D721Med (cell line): ENCODE measurements at places on chromosomes 6 and 20.

DNA sequence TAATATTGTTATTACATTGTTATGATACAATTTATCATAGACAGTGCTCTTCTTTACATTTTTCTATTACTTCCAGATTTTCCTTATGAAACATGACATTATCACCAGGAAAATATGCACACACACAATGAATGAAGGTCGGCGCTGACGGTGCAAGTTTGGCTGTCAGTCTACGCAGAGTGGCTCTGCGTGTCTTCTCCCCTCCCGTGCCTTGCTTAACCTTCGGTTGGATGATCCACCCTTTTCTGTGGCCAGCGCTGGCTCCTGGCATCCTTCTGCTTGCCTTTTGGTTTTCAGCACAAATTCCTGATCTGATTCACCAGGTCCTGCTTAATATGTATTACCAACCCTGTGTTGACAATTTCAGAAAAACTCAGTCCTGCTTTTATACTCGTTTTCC is 157.4 kb downstream of the TSHZ2 start:
- DNase-seq: no peak

DNA sequence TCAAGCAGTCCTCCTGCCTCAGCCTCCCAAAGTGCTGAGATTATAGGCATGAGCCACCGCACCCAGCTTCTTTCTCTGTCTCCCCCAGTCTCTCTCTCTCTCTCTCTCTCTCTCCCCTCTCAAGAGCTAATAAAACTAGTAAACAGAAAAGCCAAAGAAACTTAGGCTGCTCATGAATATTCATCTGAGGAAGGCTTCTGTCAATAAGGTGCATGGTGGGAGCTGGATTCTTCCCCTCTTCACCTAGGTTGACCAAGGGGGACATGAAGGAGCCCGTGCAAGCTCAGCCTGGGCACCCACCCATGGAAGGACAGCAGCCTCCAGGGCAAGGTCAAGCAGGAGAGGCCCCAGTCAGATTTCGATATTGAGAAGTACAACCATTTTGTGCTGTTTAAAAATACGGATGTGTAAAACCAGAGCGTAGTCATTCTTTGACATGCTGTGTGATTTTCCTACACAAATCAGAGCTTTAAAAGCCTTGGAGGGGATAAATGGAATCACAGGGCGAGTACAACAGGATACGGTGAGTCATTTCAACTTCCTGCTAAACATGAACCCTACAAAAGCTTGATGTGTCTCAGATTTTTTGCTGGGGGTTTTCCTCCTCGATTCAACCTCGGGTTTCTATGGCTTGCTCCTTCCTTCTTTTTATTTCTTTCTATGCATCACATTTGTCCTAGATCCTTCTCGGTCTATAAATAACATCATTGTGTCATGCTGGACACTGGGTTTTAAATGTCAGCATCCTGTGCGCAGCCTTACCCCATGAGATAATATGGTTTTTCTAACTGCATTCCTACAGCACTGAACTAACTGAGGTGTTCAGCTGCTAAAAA is 368.9 kb upstream of the JARID2 start:
- DNase-seq: no peak

DNA sequence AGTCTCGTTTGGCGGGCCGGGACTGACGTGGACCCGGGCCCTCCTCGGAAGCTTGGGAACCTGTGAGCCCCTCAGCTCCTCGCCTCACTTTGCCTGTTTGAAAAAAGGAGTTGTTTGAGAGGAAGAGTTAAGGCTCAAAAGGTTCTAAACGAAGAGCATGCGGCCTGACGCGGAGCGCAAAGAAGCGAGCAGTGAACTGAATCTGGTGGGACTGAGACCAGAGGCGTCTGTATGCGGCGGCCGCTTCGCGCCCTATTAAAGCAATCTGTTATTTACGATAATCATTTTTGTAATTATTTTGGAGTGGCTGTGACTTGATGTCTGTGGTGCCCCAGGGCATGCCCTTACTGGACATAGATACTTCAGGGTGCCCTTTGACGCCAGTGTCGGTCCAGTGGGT is 3.3 kb upstream of the TFAP2C start:
- DNase-seq: no peak

- DNase-seq: peak; percentile 50
Measured at GRCh38 chr20:3218307-3218988, 9.2 kb downstream of the ITPA start.

- no peak for DNase-seq
Measured at GRCh38 chr6:150547502-150548222, 52.0 kb upstream of the PLEKHG1 start.

DNA sequence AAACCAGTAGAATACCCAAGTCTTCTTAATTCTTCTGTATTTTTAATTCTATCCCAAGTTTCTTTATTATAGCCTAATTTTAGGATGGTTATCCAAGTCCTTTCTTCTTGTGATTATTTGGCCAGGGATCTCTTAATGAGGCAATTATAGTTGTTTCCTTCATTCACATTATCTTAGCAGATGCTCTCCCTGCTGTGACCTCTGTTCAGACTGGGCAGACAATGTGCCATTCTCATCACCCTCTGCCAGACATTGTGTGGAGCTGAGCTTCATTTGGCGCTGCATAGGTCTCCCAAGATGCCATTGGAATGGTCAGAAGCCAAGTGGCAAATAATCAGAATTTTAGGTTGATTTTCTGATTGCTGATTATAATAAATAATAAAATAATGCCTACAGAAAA is 79.4 kb downstream of the LIN28B start:
- DNase-seq: no peak

DNA sequence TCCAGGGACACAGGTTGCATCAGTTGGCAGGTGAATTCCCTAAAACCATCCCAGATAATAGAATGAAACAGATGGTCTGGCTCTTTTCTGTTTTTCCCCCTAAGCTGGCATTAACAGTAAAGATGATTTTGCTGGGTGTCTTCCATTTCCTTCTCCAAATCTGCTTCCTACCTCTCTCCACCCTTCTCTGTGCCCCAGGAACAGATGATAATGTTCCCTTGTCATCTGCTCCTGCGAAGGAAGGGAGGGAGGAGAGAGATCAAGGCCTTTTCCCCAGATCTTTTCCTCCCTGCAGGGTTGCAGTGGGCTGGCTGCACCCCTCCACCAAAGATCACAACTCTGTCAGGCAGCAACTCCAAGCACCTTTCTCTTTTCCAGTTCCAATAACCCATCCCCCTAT is 156.5 kb upstream of the PRDM1 start:
- DNase-seq: no peak

GRCh38 chr6:54535568-54535967 is 227.3 kb downstream of the TINAG start:
- no peak for DNase-seq

DNA sequence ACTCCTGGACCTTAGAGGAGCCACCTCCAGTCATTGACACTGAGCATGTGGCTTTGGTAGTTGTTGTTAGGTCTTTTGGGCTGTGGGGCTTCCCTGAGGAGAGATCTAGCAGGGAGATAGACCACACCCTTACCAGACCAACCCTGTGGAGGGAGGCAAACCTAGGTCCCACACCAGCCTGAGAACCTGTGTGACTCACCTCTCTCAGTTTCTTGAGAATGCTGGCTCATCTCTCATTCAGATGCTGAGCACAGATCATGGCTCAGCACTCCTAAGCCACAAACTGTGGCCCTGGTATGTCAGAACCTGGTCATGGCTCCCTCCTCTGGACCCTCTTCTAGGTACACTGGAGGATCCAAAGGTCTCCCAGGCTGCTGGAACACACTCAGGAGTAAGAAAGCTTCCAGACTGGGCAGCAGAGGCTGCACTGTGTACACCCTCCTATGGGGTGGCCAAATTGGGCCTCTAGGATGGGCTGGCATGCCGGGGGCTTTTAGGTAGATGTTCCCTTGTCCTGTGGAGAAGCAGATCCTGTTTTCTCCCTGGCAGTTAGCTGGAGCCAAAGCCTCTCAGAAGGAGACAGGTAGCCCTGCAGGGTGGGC is 1294.5 kb downstream of the KHDRBS2 start:
- DNase-seq: no peak

DNA sequence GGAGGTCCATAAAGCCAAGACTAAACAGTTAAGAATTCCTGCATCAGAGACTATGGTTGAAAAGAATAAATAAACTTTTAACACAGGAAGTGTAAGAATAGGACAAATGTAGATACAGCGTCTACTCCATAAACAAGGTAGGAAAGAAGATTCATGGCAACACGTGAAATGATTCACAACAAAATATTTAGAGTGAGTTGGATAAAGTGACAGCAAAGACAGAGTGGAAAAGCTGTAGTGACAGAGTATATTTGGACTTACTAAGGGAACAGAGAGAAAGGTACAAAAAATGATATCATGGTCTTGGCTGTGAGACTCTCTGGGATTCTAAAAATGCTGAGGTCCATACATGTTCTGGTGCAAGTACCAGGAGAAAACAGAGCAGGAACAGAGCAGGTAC is 21.9 kb upstream of the KIAA0408 start:
- no peak for DNase-seq

DNA sequence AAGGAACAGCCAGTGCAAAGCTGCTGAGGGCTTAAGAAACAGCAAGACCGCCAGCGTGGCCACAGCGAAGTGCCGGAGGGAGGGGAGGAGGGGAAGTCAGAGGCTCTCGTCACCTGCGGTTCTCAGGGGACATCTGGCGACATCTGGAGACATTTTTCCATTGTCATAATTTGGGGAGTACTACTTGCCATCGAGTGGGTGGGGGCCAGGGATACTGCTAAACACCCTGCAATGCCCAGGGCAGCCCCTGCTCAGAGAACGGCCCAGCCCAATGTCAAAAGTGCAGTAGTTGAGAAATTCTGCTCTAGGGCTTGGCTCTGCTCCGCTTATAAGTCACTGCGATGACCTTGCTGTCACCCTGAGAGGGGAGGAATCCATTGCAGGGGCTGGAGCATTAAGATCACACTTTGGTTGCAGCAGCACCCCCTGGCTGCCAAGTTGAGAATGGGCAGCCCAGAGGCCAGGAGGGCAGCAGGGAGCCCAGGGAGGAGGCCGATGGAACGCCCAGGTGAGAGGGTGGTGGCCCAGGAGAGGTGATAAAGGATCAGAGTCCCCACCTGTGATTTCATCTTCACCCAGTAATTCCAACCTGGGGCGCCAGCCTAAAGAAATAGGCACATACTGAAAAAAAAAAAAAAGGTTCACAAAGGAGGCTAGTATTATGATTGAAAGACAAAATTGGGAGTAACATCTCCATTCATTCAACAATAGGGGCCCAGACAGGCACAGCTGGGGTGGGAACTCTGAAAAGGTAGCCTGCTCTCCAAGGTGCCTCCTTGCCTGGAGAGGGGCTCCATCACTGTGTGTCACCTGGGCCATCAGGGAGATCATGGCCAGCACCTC is 218.2 kb downstream of the BMP7 start:
- no peak for DNase-seq

DNA sequence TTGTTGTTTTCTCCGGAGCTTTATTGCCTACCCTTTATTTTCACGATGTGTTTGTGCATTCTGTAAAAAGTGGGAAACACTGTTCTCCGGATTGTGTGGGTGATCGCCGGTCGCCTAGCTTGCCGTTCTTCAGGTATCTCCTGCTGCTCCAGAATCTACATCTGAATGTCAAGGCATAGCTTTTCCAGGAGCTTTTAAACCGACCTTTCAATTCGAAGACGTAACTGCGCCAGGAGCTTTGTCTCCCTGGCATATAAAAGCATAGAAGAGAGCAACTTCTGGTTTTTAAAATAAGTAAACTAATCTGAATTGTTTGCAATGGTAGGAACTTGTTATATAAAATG is 96.0 kb downstream of the HFE start:
- no peak for DNase-seq

DNA sequence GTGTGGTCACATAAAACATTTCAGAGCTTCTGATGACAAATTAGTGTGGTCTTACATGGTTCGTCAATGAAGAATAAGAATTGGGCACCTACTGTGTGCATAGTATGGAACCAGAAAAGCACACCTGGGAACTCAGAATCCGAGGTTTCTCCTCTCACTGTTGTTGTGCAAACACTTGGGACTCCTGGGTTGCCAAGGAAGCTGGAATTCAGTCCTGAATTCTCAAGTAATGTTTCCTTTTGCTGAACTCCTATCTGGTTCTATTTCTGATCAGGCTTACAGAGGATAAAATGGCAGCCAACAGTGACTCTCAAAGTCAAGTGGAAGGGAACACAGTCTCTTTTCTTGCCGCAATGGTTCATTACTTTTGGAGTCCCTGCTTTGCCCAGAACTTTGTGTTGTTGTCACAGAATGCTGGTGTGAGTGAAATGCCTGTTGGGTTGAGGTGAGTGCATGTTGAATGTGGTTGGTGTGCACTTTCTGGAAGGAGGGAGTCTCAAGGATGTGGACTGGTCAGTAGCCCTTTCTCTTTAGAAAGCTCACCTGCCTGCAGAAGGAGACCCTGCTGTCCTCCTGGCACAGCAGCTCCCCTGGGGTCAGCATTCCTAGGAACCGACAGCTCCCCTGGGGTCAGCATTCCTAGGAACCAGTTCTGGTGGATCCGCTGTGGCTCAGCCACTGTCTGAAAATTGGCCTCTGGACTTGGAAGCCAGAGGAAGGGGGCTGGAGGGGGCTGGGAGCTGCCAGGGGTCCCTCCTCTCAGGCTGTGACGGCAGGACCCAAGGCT is 1.4 kb downstream of the UNC93A start:
- no peak for DNase-seq

GRCh38 chr20:2521369-2522305 is 12.9 kb upstream of the ZNF343 start:
- no peak for DNase-seq

- DNase-seq: no peak
Measured at GRCh38 chr20:45998761-45999160, 9.9 kb upstream of the MMP9 start.
